Muscle of leg (tissue), 16 donors: ENCODE measurements at places on chromosomes 7 and 10.

- DNase-seq = peak; percentile 88
These were observed 186.8 kb downstream of the PARD3 start for GRCh38 chr10:34628174-34628796.

- no peak for DNase-seq
These were observed 16.7 kb downstream of the RAMP3 start for GRCh38 chr7:45174328-45174610.

- DNase-seq = no peak
These were observed 76.5 kb downstream of the ELFN1 start for GRCh38 chr7:1746491-1746975.

GRCh38 chr10:132396494-132397035 is 435 bp upstream of the PWWP2B start:
- DNase-seq = peak; percentile 77

GRCh38 chr7:786472-787255 is 45.6 kb upstream of the SUN1 start:
- peak; percentile 69 for DNase-seq

DNA sequence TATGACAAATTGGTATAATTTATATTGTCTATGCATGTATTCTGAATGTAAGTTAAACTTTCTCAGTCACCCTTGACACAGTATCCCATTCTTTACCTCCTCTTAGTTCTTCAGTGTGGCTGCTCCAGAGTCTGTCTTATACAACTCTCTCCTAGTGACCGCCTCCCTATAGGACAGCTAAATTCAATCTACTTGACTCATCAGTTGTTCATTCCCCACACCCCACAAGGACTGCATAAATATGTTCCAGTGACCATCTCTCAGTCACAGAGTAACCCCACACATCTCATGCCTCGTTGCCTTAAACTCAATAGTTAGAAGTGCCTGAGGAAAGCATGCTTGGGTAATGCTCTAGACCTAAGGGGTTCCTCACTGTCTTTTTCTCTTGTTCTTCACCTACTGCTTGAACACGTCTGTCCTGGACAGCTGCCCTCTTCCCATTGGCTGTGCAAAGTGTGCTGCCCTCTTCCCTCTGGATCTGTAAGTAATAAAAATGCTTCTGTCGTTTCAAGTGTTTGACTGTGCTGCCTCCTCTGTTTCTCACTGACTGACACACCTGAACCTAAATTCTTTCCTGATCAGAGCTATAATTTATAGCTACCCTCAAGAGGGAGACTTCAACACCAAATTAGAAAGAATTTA is 494.6 kb upstream of the GRM3 start:
- DNase-seq = no peak

DNA sequence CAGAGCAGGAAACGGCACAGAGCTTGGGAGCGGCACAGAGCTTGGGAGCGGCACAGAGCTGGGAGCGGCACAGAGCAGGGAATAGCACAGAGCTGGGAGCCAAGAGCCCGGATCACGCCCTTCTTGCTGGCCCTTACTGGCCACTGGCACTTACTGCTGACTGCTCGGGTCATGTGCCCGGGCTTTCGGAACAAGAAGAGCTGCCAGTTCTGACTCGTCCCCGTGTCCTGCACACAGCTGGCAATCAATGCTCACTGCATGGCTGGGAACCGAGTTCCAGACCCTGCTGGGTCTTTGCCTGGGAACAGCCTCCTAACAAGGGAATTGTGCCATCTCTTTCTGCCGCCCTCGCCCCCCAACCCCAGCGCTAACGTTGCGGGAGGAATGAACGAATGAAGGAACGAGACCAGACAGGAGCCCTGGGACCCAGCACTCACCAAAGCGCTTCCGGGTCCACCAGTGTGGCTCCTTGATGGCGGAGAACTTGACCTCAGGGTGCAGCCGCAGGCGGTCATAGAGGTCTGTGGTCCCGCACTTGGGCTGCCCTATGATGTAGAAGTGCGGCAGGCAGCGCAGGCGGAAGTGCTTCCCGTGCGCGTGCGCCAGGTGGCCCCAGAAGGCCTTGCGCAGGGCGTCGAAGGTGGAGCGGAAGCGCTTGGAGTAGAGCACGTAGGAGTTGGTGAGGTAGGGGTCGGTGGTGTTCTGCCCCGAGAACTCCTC is 49.1 kb downstream of the CHST15 start:
- DNase-seq = no peak

GRCh38 chr10:61028861-61029361 is 84.9 kb upstream of the RHOBTB1 start:
- no peak for DNase-seq
